Bronchial epithelial cell (primary cell): ENCODE measurements at places on chromosomes 4 and X. TPM values are rescaled to one million over a fixed set of nuclear protein-coding genes. Genes with fewer than 3 reads are reported as not detected.

- peak; percentile 14 for DNase-seq
Measured at GRCh38 chr4:10737337-10737736, 52.8 kb upstream of the CLNK start.

DNA sequence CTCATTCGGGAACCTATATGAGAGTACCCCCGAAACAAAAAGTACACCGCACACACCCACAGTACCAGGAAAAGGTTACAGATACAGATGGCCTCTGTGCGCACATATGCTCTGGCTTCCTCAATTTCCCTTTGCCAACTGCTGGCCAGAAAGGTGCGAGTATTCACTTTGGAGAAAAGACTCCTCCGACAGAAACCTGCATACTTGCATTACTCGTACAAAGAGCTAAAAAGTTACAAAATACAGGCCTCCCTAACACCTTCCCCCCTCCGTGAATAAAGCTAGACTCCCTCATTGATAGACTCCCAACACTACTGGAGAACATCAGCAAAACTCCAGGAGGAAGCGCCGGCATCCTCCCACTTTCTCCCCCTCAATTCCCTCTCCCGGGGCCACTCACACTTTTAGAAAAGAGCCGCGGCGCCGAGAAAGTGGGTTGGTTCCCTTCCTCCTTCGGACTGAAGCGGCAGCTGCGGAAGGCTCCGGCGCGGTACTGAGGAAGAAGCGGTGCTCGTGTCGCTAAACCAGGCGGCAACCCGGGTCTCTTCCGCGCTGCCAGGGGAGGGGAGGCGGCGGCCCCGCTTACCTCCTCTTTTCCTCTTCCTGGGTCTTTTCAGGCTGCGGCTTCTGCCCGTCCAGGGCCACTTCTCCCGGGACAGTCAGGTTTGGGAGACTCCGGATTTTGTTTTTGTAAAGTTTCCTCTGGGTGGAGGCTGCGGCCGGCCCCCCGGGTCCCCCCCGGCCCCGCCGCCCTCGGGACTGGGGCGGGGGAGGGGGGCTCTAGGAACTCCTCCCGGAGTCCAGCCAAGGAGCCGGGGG, 1.1 kb downstream of the FBXW7 start:
- no peak for DNase-seq

DNA sequence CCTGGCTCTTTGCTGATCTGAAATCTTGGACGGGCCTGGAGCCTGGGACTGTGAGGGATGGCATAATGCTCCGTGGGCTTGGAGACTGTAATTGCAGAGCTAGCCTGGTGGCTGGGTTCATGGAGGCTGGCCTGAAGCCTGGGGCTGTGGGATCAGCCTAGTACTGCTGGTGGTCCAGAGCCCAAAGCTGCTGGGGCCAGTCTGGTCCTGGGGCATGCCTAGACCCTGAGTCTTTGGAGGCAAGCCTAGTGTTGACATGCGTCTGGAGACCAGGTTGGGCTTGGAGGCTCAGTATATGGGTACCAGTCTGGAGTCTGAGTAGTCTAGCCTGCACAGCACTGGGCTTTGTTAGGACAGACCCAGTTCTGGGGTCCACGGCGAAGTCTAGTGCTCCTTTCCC, 172.0 kb upstream of the ZC4H2 start:
- no peak for DNase-seq

- DNase-seq, result no peak
Measured at GRCh38 chr4:145930592-145930991, 8.0 kb downstream of the ZNF827 start.

GRCh38 chrX:71659342-71659741, 8.0 kb upstream of the LOC101059915 start:
- no peak for DNase-seq

DNA sequence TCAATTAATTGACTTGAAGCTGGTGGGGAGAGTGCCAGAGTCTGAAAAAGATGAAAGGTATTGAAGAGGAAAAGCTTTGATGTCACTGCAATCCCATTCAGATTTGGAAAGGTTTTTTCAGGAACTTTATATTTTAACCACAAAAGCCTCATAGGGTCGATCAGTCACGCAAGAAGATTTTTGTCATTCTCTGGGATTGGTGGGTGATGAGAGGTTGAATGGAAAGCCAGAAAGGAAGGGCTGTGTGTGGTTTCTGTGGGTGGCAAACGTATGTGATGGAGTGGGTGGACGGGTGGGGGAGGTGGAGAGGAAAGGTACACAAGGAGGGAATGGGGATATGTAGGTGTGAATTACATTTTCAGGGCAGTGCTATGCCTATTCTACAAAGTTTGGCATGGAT, 173.8 kb upstream of the SCML1 start:
- DNase-seq, result peak; percentile 24

HS6ST2 gene
- 9.7 and 16.8 TPM in 2 replicates for total RNA-seq

ART3 gene
- under 0.01 TPM in 1 of 2 replicates, not detected in the other for total RNA-seq

STOX2 gene
- total RNA-seq, result 1.3 and 2.4 TPM in 2 replicates

CFP gene
- total RNA-seq, result under 0.01 and 0.26 TPM in 2 replicates
